Stimulated activated CD4-positive, alpha-beta T cell treated with anti-CD3 and anti-CD28 coated beads, Interleukin-2, amount 100 ng/mL, for 4 hours (primary cell): ENCODE measurements at places on chromosomes 7 and 10.

GRCh38 chr7:98921608-98922372, 43.5 kb downstream of the TRRAP start:
- no peak for DNase-seq

DNA sequence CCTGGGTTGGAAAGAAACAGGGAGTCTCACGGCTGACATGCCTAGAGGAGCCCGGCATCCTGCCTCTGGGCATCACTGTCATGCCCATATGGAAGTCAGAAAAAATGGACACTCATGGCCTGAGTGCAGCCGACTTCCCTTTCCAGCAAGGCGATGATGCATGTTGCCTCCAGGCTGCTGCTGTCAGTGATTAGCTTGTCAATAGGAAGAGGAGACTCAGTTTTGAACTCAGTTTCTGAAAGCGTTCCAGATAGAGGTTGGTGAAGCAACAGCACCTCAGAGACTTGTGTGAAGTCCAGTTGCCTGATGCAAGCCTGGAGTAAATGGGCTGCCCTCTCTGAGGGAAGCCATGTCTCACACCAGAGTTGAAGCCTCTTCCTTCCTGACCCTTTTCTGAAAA, 148.4 kb downstream of the TPST1 start:
- no peak for DNase-seq

DNA sequence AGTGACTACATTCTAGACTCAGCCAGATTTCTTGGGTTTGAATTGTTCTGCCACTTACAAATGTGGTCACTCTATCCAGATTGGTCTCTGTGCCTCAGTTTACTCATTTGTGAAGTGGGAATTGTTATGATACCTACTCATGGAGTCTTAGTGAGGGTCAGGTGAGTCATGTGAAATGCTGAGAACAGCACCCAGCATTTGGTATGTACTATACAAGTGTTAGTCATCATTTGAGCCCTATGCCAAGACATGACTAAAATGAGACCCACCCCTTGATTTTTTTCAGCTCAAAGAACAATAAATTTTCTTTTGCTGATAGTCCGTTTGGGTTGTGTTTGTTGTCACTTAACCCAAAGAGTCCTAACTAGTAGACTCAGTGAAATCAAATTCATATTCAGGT, 92.8 kb downstream of the CHN2 start:
- no peak for DNase-seq

GRCh38 chr7:91043924-91044645, 220.1 kb upstream of the FZD1 start:
- no peak for DNase-seq

DNA sequence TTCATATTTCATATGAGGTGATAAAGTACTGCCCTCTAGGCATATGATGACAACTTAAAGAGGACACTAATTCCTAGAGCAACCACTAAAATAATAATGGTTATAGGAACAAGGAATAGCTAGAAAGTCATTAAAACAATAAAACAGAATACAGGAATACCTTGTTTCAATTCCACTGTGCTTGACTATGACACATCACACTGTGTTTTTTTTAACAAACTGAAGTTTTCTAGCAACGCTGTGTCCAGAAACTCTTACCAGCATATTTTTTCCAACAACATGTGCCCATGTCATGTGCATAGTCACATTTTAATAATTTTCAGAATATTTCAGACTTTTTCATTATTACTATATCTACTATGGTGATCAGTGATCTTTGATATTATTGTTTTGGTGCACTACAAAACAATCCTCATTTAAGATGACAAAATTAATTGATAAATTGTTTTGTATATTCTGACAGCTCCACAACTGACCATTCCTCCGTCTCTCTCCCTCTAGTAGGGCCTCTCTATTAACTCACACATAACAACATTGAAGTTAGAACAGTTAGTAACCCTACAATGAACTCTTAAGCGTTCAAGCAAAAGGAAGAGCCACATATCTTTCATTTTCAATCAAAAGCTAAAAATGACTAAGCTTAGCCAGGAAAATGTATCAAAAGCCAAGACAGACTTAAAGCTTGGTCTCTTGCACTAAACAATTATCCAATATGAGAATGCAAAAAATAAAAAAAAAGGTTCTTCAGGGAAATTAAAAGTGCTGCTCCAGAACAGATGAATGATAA, 85.8 kb downstream of the SNX13 start:
- no peak for DNase-seq

DNA sequence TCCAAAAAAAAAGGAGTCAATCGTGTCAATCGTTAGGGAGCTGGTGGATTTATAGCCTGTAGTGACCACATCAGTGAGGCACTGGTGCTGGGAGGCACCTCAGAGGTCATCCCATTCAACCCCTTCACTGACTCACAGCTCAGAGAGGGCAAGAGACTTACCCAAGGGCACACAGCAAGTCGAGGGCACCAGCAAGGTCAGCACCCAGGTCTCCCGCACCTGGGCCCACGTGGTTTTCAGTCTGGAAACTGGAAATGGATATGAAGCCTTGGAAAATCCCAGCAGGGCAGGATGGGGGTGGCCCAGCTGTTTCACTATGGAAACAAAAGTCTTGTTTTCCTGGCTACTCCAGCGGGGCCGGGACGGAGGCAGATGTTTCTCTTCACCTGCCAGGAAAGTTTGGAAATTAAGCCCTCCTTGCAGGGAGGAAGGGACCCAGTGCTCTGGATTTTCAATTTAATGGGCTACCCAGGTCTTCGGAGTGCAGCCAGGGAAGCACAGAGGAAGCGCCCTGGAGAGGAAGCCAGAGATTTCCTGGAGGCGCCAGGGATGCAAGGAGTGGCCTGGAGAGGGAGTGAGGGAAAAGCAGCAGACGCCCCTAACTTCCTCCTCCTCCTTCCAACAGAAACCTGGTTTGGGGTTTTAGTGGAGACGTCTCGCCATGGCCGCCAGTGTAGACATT, 157.2 kb upstream of the TNRC18 start:
- no peak for DNase-seq

DNA sequence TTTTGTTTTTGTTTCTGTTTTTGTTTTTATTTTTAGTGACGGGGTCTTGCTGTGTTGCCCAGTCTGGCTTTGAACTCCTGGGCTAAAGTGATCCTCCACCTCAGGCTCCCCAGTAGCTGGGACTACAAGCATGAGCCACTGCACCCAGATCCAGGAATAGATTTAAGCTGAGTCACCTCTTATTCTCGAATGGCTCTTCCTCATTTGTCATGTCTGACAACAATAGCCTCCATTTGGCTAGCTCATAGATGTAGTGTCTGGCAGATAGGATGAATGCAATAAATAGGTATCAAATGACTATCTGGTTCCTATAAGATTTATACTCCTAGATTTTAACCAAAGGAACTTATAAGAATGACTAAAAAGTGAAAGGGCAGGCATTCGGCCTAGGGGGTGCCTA, 172.9 kb downstream of the TMEM26 start:
- no peak for DNase-seq

- DNase-seq: no peak
Observed at GRCh38 chr10:5271526-5271925, 74.9 kb downstream of the AKR1C4 start.

GRCh38 chr7:130346177-130346905, 1.7 kb downstream of the CPA5 start:
- DNase-seq: no peak

DNA sequence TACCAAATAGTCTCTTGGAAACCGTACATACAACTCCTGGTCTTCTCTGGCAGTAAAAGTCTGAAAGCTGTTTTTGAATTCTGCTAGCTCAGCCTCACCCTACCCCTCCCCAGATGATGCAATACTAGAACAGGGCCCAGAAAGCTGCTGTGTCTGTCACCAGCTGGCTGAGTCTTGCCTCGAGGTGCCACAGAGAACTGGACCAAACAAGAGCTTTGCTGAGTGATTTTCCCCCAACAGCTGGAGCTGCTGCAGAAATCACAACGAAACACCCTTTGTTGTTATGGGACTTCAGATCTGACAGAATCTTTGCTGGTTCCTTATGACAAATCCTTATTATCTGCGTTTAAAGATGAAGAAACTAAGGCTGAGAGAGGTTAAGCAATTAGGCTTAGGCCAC, 134.1 kb downstream of the SPAG6 start:
- no peak for DNase-seq

- DNase-seq: no peak
Observed at GRCh38 chr10:124005091-124005490, 88.3 kb downstream of the CHST15 start.

DNA sequence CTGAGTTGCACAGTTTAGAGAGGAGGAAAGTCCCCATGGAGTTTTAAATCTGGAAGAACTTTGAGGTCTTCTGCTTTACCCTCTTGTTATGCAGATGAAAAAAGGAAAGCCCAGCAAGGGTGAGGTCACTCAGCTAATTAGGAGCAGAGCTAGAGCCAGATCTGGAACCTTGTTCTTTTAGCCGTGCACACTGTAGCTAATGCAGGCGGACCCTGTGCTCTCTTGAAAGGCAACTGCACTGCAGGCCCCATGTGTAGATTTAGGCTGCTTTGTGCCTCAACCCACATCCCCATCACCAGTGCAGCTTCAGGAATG, 63.4 kb downstream of the SYPL1 start:
- no peak for DNase-seq

DNA sequence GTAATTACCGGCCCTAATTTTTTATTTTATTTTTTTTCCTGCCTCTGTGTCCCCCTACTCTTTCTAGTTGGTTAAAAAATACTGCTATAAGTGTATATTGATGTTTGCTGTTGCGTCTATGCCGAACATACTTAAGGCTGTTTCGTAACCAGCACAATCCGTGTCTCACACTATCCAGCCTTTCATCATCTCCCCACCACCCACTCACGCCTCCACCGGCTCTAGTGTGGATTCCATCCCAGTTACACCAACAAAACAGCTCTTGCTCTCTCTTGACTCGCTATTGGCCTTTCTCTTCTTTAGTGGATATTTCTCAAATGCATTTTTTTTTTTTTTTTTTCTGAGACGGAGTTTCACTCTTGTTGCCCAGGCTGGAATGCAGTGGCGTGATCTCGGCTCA, 70.1 kb upstream of the CAMK1D start:
- DNase-seq: no peak

DNA sequence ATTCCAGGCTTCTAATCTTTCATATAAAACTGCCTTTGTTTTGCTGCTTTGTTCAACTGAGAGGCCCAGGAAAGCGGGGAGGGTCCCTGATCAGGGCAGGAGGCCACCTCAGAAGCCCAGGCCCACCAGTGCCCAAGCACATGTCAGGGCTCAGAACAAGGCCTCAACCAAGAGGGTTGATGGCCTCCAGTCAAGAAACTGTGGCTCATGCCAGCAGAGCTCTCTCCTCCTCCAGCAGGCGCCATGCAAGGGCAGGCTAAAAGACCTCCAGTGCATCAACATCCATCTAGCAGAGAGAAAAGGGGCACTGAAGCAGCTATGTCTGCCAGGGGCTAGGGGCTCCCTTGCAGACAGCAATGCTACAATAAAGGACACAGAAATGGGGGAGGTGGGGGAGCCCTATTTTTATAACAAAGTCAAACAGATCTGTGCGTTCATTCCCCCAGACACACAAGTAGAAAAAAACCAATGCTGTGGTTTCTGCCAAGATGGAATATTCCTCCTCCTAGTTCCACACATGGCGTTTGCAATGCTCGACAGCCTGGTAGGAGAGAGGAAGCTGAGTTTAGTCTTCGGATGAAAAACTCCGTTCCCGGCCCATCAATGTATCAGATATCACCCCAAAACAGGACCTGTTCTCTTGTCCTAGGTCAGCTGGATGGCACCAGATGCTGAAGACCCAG, 34.0 kb downstream of the PSAP start:
- DNase-seq: no peak

DNA sequence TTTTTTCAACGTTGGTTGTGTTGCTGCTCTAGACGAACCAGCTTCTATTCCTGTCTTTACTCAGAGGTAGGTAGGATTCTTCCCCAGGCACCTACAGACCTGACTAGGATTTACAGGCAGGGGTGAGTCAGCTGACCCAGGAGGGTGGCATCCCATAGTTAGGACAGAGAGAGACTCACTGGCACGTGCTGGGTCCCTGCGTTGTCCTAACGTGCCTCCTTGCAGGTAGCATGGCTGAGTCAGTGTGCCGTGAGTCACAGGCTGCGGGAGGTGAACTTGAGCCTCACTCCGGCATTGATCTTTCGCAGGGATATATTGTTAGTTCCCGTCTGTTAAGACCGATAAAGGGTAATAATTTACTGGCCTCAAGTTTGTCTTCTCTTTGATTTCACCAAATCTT, 96.5 kb downstream of the PFKFB3 start:
- DNase-seq: no peak

GRCh38 chr10:14528450-14528849, 197.7 kb upstream of the FRMD4A start:
- DNase-seq: no peak

DNA sequence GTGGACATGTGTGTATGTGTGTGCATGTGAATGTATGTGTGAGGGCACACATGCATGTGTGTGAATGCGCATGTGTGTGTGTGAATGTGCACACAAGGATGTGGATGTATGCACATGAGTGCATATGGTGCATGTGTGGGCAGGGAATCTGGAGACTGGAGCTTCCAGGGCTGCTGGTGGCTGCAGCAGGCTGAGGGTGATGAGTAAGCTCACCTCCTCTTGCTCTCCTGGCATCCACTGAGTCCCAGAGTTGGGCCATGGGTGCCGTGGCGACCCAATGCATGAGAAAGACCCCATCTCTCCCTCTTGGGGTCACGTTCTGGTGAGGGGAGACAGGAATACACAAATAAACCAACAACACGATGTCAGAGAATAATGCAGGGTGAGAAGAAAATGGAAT, 33.3 kb upstream of the COL13A1 start:
- no peak for DNase-seq

DNA sequence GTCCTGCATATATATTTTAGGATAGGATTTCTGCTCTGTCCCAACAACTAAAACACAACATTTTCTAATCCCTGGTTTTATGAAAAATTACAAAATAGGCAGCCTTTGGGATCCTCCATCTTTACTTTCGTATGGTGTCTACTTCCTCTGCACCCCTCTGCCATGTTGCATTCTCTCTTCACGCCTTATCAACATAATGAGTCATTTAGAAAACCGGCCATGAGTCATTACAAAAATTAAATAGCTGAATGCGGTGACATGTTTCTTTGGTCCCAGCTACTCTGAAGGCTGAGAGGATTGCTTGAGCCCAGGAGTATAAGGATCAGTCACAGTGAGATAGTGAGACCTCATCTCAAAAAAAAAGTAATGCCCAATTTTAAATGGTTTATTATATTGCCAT, 148.1 kb upstream of the CELF2 start:
- DNase-seq: no peak
